Fibroblast of skin of back (primary cell): ENCODE measurements at places on chromosomes 2 and 18.

- no peak for DNase-seq
These were observed 77.8 kb downstream of the SOCS6 start for GRCh38 chr18:70366670-70367069.

DNA sequence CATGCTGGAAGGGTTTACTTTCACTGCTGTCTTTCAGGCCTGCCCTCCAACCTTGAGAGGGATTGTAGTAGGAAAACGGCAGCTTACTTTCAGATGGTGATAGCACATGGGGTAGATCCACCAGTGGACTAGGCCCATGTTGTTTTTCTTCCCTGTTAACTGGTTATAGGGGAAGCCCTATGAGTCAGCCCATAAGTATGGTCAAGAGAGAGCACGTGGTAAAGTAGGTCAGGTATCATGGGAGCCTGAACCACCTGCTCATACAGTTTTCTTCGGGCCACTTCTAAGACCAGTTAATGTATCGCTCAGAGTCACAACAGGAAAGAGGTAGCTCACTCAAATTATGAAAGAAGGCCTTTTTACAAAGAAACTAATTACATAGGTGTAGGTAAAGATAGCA lies 33.0 kb downstream of the PDK1 start:
- peak; percentile 33 for DNase-seq

- peak; percentile 71 for DNase-seq
These were observed 319.8 kb downstream of the RND3 start for GRCh38 chr2:150167711-150168110.

DNA sequence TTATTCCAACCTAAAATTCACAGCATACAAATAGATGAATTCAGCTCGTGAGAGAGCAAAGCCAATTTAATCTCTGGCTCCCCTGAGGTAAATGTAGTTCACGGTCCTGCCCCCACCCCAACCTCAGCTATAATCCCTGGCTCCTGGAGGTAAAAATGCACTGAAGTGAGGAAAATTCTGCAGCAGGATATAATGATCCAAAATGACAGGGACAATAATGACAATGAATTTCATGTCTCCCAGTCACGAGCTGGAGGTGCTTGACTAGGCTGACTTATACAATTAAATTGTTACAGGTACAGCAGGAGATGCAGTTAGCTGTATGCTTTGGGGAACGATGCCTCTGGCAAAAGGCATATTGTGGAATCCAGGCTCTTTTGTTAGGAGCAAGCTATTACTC lies 82.0 kb downstream of the GPD2 start:
- no peak for DNase-seq

DNA sequence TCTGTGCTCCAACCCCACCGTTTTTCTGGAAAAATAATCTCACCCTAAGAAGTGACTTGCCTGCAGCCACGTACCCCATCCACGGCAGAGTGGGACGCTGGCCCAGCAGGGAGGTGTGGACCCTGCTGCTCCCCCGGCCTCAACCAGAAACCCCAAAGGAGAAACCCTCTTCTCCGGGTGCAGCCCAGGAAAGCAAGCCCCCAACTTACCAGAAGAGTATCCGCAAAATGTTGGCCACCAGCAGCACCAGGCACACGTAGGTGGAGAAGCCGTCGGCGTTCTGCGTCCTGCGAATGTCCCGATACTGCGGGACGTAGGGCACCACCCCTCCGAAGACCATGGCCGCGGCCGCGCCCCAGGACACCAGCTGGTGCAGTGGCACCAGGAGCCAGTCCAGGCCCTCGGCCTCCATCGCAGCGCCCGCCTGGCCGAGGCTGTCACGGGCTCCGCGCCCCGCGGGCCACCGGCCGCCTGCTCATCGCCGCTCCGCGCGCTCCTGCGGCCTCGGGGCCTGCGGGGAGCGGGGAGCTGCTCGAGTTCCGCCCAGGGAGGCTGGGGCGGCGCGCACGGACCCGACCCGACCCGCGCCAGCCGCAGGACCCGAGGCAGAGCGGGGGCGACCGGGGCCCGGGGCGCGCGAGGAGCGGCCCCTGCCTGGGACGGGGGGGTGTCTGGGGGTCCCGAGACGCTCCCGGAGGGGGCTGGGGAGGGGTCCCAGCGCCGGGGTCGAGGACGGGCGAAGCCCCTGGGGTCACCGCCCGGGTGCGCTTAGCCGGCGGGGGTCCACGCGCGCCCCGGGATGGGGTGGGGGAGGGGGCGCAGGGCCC lies 725 bp downstream of the SLC66A2 start:
- peak; percentile 35 for DNase-seq

DNA sequence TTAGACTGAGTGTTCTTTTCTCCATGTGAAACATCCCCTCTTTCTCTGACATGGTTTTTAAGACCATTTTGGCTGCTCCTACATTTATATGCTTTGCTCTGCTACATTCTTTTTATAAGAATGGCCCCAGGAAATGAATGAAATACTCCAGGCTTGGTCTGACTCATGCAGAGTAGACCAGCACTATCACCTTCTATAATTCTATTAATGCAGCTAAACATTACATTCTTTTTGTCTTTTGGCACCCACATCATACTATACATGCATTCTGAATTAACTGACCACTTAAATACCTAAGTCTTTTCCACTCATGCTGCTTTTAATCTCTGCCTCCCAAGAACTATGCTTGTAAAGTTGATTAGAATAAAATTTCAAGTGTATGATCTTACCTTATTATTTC lies 94.1 kb downstream of the AAK1 start:
- DNase-seq, result peak; percentile 82

DNA sequence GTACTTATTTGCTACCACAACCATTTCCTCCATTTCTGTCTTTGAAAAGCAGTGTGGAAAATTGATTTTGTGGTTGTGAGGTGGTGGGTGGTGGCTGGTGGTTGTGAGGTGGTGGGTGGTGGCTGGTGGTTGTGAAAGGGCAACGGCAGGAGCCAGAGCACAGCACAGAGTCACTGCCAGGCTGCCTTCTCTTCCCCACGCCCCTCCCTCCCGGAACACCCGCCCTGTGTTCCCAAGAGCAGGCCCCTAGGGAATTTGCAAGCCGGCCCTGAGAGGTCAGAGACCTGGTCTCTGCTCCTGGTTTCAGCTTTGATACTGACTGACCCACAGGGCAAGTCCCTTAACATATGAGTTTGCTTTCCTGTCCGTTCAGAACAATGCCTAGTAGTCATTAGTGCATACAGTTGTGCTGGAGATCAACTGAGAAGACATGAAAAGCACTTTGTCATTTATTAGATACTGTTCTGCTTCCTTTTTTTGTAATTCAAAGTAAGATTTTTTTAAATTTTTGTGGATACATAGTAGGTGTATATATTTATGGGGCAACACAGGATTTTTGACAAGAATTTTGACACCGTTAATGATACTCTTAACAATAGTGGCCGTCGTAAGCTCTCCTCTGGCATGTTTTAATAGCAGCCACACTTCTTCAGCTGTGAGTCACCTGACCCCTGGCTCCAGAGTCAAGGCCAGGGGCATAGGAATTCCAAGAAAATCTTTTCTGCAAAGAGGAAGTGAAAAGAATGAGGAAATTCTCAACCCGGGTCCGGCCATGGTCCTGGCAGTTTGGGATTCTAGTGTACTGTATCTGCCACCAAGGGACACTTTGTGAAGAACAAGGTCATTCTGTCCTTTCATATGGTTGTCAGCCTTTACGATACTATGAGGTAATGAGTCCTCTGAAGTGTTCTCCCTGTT lies 53.2 kb downstream of the ITGA6 start:
- DNase-seq, result peak; percentile 27

GRCh38 chr2:86275384-86275799 lies 62.0 kb downstream of the REEP1 start:
- DNase-seq, result no peak

DNA sequence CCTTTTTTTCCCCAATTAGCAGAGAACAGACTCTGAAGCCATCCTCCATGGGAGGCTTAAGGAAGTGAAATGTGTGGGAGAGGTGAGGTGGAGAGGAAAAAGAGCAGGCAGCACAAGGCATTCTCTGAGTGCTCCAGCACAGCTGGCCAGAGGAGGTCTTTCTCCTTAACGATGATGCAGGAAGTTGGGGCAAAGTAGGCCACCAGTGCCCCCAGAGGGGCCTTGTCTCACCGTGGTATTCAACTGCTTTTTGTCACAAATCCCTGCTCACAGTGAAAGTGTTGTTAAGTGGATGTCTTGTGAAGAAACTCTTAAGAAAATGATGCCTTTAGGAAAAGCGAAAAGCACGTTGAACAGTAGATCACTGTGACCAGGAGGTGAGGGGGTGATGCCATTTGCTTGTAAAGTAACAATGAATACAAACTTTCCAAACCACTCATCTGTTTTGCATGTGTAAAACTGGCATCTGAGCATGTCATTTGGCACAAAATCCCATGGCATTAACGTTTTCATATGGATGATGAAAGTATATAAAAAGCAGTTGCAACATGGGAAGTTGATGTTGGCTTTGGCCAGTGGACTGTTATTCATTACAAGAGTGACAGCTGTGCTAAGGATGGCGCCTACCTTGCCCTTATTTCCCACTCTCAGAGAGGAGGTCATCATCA lies 49.2 kb upstream of the CDC42EP3 start:
- DNase-seq, result peak; percentile 71

DNA sequence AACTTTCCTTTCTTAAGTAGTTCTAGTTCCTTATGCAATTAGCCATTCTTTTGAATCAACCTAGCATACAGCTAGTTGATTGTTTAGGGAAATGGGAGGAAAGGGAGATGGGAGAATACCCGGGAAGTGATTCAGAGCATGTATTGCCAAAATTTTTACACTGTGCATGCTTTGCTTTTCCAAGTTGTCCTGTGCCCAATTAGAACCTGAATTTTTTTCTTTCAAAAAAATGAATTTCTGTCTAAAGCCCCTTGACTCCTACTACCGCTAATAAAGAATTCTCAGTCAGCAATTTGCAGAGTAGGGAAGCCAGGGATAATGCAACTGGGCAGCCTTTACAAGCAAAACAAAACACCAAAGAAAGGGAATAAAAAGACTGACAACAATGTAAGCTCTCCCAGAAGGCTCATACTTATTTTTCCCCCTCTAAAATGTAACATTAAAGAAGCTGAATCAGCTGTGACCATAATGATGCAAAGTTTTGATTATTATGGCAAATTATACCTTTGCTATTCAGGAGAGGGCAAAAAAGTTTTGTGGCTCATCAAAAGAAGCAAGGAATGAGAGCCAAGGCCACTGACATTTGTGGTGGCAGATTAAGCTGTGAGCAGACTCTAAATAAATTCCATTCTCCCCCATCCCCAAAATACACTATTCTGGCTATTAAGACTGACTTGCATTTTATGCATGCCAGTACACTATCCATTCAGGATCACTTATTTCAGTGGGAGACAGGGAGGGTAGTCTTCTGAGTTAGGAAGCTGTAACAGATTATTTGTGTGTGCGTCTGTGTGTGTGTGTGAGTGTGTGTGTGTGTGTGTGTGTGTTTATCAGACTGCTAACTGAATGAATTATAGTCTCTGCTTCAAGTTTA lies 174.3 kb downstream of the ERBB4 start:
- DNase-seq, result no peak

DNA sequence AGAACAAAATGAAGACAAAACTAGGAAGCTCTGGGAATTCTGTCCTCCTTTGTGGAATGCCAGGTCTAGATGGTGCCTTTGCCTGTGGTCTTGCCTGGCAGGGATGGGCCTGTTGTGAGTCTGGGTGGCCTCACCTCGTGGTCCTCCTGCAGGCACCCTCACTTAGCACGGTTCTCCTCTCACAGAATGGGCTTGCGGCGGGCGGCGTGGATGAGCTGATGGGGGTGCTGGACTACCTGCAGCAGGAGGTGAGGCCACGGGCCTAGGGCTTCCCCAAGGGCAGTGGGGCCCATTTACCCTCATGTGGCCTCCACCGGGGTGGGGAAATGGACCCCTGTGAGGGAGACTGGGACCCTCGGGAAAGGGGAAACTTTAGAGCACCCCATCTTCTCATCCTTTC lies 42.3 kb downstream of the PLB1 start:
- no peak for DNase-seq

DNA sequence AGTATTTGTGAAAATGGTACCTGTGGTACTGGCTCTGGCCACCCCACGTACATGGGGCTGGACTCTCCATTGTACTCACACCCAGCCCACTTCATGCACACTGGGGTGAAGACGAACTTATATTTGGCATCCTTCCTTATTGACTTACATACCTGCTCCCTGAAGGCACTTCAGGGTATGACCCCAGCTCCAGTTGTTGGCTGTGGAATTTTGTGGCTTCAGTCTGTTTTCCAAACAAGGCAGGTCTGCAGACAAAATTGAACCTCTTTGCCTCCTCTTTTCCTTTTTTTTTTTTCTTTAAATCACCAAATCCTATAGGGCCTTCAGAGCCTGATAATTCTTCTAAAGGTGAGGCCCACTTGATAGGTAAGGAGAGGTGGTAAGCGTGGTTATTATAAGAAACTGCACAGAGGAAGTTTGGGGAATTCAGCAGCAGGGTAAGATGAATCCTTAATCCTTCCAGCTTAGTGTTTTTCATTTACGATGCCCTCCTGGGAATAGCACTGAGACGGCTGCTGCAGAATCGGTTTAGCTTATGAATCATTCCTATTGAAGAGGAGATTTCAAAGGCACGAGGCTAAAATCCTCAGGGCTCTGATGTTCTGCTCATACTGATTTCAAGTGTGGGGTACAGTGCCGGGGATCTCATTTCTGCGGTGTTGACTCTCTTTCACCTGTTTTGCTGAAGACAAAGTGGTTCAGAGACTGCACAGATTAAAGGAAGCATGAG lies 55.2 kb downstream of the KIF5C start:
- DNase-seq, result peak; percentile 61

GRCh38 chr18:5979971-5980457 lies 84.7 kb upstream of the TMEM200C start:
- no peak for DNase-seq

DNA sequence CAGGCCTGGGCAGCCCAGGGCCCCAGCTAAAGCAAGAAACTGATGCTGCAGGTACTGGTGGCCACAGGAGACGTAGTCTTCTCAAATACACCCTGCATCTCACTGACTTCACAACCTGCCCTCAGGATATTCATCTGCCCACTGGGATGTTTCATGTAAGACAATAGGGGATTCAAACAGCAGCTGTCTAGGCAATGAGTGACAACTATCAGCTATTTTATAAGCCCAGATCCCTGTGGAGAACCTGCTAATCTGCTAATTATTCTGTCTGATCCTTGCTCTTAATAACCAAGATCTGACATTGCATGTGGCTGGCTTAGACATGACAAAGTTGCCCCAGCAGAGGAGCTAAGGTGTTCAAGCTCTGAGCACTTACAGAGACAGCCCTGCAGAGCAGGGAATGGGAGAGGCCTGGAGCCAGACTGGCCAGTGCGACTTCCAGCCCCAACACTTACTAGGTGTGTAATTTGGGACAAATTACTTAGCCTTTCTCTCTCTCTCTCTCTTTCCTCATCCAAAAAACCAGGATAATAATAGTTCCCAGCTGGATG lies 28.6 kb downstream of the SIGLEC15 start:
- no peak for DNase-seq
